ENCODE measurements at places on chromosomes 13 and 19.

DNA sequence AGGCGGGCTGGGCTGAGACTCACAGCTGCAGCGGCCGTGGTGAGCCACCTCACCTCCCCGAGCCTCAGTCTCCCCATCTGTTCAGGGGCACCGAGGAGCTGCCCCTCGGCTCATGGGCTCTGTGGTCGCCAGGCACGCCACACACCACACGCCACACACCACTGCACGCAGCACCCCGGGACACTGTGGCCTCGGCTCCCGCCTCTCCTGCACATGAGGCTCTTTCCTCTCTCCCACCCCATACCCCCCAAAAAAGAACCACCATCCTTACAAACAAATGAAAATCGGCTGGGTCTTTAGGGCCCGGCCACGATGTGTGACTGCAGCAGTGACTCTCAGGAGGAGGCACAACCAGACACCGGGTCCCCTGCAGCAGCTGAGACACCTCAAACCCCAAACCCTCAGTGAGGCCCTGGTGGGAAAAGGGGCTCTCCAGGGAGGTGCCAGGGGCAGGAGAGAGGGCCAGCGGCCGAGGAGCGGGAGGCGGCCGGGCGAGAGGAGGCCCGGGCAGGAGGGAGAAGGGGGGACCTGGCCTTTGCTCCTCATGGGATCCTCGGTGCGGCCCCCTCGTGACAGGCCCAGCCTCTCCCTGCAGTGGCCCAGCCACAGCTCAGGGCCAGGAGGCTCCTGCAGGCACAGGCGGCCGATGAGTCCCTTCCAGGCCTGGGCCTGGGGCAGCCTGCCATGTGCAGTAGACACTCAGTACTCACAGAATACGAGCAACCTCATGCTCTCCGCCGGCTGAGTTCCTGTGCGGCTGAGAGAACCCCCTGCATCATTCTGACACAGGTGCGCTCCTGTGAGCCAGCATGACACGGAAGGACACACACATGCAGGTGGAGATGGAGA is 66.3 kb downstream of the RASA3 start:
- DNase-seq, result no peak

DNA sequence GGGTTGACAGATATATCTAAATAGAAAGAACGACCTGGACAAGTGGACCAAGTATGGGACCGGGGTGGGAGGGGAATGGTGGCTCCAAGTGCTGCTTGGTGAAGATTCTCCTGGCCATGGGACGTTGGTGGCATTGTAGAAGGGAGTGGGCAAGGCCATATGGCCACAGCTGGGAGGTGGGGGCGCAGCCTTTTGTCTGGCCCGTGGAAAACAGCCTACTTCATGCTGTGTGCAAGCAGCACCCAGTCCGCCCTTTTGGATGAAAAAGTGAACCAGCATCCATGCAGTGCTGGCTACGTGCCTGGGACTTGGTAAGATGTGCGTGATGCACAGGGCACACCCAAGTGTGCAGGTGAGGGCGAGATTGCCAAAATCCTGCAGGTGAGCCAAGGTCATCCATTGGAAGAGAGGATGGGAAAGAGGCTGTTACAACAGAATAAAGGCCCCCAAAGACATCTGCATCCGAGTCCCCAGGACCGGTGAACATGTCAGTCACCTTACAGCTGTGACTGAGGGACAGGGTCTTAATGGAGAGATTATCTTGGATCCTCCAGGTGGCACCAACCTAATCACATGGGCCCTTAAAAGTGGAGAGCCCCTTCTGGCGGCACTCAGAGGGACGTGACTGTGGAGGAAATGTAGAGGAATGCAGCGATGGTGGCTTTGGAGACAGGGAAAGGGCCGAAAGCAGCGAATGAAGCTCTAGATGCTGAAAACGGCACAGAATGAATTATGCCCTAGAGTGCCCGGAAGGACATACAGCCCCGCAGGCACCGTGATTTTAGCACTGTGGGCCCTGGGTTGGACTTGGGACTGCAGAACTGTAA is 40.8 kb downstream of the TEX29 start:
- no peak for DNase-seq

DNA sequence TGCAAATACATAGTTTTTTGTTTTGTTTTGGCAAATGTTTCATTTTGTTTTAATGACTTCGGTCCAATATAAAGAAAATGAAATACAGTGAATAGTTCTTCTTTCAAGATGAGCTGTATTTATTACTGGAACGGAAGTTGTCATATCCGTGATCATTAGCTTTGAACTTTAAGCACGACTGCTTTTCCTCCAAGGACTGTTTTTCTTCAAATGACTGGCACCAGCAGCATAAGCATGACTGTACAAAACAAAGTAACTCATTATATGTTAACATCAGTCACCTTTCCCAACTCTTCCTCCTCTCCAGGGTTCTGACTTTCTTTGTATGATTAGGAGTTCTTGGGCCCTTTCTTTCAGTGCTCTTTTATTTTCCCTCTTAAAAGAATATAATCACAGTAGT is 20.5 kb downstream of the EDNRB start:
- no peak for DNase-seq

DNA sequence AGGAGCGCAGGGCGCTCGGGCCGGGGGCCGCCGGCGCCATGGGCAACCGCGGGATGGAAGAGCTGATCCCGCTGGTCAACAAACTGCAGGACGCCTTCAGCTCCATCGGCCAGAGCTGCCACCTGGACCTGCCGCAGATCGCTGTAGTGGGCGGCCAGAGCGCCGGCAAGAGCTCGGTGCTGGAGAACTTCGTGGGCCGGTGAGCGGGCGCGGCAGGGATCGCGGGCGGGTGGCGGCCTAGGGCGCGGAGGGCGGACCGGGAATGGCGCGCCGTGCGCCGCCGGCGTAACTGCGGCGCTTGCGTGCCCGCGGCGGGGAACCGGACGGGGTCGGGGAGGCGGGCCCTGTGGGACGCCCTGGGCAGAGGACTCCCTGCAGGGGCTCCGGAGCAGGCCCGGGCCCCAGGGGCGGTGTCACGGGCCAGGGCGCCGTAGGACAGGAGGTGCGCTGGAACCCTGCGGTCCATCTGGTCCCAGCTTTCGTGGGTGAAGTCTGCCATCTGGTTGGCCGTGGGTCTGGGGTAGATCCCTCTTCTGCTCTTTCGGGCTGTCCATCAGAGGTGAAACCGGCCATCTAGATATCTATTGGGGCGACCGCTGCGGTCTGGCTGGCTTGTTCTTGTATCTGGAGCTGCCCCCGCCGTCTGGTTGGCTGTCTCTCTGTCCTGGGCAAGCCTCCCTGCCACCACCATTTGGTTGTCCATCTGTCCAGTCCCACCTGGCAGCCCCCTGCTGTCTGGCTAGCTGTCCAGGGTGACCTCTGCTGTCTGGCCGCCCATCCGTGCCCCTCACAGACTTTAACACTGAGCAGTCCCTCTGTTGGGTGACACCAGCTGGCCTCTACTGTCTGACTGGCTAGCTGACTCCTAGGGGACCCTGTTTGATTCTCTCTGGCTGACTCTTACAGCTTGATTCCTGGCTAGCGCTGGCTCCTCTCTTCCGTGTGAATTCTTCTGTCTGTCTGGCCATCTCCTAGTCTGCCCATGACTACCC is 622 bp downstream of the DNM2 start:
- DNase-seq, result peak; percentile 52

DNA sequence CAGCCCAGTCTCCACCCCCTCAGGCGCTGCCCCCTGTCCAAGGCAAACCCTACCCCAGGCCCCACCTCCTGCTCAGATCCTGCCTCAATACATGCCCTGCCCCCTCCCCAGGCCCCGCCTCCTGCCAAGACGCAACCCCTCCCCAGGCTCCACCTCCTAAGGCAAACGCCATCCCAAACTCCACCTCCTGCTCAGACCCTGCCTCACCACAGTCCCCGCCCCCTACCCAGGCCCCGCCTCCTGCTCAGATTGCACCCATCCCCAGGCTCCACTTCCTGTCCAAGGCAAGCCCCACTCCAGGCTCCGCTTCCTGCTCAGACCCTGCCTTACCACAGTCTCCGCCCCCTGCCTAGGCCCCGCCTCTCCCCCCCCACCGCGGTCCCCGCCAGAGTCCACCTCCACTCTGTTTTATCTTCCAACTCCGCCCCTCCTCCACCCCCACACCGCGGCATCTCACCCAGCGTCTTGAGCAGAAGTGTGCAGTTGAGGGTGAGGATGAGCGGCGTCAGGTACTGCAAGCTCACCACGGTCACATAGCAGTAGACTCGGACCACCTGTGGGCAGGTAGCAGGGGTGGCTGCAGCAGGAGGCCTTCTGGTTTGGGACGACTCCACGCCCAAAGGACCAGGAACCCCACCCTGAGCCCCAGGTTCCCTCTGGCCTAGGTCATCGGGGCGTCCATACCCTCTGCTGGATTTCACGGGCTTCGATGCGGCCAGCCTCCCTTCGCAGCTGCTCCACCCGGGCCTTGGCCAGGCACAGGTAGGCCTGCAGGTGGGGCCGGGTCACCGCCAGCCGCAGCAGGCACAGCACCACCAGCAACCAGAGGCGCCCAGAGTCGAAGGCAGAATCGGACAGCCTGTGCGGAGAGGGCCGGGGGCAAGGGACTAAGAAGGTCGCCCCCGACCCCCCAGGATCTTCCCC is 17.7 kb downstream of the TMEM161A start:
- peak; percentile 21 for DNase-seq

DNA sequence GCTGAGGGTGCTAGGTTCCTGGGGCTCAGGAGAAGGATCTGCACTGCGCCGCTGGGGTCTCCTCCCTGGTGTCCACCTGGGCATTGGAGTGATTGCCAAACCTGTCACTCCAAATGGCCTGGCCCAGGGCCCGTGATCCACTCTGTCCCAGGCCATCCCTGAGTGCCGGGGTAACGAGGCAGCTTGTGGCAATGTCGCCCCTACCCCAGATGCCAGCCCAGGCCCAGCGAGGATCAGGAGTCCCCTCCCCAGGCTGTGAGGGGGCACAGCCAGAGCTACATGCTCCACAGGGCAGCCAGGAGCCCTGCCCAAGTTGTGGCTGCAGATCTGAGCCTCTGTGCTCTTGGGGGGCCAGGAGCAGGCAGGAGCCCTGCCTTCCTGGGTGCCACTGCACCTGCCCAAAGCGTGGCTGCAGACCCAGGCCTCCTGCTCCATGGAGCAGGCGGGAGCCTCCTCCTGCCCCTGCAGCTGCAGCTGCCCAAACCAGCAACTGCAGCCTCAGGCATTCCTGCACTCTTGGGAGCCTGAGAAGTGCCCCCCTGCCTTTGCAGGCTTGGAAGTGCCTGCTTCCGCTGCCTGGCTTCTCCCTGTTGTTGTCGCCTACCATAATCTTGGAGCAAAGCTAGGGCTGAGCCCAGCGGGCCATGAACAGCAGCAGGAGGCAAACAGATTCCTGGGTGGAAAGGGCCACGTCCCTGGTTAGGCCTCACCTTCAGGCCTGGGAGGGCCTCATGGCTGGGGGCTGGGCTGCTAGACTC is 4.6 kb downstream of the IGFL4 start:
- no peak for DNase-seq

GRCh38 chr13:72113076-72113475 is 246.1 kb upstream of the DACH1 start:
- no peak for DNase-seq

DNA sequence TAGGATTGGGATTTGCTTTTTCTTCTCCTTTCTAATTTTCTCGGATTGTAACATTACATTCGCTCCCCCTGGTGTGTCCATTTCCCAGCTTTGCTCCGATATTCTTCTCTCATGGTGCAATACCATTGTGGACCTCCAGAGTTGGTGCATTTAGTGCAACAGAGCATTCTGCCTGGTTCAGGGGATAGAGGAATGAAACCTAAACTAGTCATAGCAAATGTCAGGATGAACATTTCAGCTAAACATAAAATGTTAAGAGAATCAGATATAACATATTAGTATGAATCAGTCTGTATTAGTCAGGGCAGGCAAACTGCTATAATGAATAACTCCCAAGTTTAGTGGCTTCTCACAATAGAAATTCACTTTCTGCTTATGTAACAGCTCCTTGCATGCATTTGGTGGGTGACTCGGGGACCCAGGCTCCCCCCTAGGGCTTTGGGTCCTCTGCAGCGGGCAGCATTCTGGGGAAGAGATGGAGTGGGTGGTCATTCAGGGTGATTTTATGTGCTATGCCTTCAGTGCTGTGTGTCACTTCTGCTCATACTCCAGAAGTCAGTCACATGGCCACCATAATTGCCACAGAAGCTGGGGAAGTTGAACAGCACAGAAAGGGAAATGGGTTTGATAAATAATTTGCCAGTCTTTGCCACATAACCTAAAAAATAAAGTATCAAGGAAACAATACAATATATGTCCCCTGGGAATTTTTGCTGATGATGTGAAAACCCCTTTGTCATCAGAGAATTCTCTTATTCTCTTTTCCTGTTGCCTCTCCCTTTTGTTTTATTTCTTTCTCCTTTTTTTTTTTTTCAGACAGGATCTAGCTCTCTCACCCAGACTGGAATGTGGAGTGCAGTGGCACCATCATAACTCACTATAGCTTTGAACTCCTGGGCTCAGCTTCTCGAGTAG is 111.0 kb downstream of the HSPH1 start:
- peak; percentile 42 for DNase-seq

- no peak for DNase-seq
Measured at GRCh38 chr19:28694812-28695211, 518.1 kb downstream of the UQCRFS1 start.

DNA sequence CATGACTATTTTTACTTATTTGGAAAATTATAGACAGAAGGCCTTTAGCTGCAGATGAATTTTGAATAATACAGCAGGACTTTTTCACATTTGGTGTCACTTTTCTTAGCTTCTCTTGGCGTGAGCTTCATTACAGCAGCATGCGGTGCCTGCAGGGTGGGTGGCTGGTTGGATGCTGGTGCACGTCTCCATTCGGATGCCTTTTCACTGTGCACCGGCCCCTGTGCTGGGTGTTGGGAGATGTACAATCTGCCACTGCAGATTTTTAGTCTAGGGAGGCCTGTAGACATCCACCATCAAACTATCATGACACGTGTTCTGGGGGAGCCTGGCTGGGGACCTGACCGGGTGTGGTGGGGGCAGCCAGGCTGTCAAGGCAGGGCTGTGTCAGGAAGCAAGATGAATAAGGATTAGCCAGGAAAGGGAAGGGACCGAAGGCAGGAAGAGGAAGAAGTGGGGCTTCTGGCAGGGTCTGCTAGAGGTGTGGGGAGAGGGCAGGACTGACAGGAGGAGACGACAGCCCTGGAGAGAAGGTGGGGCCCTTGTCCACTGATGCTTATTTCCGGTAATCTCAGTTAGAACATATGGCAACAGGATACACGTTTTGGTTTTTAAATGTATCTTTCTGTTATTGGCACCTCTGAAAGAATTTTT is 88.8 kb downstream of the ARHGEF7 start:
- DNase-seq, result no peak

- peak; percentile 59 for DNase-seq
Measured at GRCh38 chr13:73754727-73755292, 379.4 kb downstream of the KLF12 start.

GRCh38 chr19:33712268-33712667 is 84.4 kb upstream of the KCTD15 start:
- no peak for DNase-seq

Data from activated CD4-positive, alpha-beta T cell treated with anti-CD3 and anti-CD28 coated beads, Interleukin-2, amount 50 U/mL, for 16 hours (primary cell).